ENCODE measurements at places on chromosomes 13 and 19.

- DNase-seq, result peak; percentile 79
Observed at GRCh38 chr13:95404141-95404882, 103.1 kb upstream of the ABCC4 start.

DNA sequence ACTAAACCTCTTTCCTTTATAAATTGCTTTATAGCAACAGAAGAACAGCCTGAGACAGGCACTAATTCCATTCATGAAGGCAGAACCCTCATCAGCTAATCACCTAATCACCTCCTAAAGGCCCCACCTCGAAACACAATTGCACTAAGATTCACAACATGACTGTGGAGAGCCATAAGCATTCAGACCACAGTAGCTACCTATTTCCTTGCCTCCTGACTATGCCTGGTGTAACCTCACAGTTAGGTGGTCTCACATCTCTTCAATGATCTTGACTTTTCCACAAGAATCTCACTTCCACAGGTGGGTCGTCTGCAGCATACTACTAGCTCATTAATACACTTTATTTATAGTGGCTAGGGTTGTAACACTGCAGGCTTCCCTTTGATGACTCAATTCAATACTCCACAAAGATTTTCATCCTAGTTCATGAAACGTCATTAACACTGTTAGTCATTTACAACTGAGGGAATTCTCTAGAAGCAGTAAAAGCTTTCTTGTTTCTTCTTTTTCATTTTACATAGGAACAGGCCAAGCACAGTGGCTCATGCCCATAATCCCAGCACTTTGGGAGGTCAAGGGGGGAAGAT, 27.1 kb downstream of the STK24 start:
- DNase-seq, result peak; percentile 65

GRCh38 chr19:30799865-30800755, 427.9 kb downstream of the ZNF536 start:
- DNase-seq, result no peak

DNA sequence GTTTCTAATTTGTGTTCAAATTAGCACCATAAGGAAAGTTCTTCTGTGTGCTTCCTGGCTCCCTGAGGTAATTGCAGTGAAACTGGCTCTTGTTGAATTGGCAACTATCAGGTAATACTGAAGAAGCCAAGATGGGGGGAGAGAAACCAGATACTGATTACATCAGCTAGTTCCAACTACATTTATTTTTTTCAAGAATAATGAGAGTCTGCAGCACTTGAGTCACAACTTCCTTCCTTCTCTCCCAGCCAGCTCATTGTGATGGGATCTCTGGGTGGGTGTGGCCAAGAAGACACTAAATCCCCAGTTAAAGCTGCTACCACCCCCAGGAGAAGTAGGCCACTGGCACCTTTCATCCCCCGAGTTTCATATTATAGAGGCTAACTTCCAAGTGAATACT, 100.7 kb upstream of the RXFP2 start:
- DNase-seq, result peak; percentile 16

- DNase-seq, result peak; percentile 98
Observed at GRCh38 chr13:31162151-31163008, 676 bp upstream of the HSPH1 start.

DNA sequence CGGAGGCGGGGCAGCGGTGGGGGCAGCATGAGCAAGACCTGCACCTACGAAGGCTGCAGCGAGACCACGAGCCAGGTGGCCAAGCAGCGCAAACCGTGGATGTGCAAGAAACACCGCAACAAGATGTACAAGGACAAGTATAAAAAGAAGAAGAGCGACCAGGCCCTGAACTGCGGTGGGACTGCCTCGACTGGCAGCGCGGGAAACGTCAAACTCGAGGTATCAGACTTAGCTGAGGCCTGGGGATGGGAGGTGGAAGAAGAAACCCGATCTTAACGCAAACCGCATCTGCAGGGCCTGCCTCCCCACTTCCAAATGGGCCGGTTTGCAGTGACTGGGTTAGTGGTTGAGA, 693 bp downstream of the RFXAP start:
- peak; percentile 35 for DNase-seq

- DNase-seq, result no peak
Observed at GRCh38 chr19:29492769-29493168, 33.0 kb upstream of the VSTM2B start.

DNA sequence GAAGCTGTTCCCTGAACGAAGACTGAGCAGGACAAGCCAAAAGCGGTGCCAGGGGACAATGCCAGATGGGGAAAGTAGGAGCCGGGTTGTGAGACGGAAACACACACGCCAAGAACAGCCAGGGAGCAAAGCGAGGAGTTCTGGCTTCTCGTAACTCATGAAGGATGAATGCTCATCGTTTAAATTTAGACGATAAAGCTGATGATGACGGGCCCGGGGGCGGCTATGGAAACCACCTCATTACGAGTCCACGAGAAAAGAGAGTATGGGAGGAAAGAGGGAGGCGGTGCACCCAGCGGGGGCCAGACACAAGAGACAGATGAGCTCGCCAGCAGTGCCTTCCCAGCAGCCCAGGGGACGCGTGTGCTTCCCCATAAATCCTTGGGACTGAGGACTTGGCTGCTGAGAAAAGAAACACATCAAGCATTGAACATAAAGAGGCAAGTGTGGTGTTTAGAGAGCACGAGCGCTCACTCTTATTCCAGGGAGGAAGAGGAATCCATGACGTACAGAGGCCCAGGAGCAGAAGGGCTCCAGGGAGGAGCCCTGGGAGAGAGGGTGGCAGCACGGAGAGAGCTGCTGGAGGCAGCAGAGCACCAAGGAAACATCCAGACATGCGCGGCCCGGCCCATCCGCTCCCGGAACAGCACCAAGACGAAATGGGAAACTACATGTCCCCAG, 70.7 kb downstream of the EPS15L1 start:
- DNase-seq, result no peak

DNA sequence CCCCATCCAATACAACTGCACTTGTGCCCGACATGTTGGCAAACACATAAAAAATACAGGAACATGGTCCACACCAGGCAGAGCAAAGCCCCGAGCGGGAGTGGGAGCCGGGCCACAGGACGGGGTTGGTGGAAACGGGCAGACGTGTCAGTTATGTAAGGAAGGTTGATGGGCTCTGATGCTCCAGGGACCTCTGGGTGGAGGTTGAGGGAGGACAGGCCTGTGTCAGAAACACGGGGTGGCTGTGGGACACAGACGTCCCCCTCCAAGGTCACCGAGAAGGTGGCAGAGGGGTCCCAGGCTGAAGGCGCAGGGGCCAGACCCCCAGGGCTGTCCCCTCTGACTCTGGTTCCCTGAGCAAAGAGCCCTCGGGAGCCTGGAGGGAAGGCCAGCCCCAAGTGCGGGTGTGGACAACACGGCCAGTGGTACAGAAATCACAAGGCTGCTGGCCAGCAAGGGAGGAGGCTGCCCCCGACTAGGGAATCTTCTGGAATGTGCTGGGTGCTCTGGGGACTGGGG, 31.4 kb upstream of the C13orf46 start:
- DNase-seq, result peak; percentile 13

DNA sequence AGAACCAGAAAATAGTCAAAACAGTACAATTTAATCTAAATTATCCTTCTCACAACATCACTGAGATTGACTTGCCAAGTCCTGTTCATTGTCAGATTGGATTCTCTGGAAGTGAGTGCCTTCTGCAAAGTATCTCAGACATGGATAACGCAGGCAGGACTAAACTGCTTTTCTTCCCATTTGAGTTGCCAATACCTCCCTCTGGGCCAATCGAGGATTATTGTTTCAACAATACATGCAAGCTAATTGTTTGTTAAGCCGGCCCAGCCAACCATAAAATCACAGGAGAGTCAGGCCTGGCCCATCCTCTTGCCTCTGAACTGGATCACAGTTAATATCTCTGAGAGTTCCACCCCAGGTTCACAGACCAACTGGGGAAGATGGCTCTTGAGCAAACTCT, 240.0 kb downstream of the ENOX1 start:
- DNase-seq, result no peak

- no peak for DNase-seq
Observed at GRCh38 chr19:45275370-45275971, 24.4 kb downstream of the MARK4 start.

- peak; percentile 86 for DNase-seq
Observed at GRCh38 chr19:11481534-11482383, 913 bp upstream of the ELAVL3 start.

GRCh38 chr19:35130761-35131720, 3.8 kb downstream of the LGI4 start:
- DNase-seq, result no peak

DNA sequence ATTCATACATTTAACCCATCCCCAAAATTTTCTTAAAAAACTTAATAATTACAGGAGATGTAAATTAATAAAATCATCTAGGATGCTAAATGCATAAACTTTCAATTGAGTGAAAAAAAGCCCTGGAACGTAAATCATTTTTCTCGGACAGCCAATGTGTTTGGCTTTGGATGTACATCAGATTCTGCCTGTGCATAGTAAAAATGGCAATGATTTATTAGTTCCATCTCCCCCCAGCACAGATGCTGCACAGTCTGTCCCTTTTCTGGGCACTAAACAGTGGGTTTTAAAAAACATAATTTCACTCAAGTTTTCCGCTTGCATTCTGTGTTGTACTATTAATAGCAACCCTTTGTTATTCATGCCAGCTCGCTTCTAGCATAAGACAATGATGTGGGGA, 147.7 kb downstream of the TM9SF2 start:
- DNase-seq, result no peak

DNA sequence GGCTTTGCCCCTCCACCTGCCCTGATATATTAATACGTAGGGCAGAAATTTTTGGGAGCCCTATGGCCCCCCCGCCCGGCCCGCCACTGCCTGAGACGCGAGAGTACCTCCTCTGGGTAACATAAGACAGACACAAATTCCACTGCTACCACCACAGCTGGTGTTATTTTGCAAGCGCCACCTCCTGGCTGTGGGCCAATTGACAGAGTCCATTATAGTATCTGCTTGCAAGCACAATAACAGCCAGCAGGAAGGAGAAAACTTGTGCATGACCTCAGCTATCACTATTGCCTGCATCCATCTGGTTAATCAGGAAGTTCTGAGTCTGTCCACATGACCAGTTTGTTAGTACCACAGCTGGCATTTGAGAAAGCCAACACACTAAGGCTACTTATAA, 25.3 kb upstream of the OR10H2 start:
- DNase-seq, result peak; percentile 57

- no peak for DNase-seq
Observed at GRCh38 chr13:33252135-33252534, 33.4 kb downstream of the STARD13 start.

GRCh38 chr19:40286235-40286970, 1.3 kb upstream of the AKT2 start:
- no peak for DNase-seq

- peak; percentile 85 for DNase-seq
Observed at GRCh38 chr19:6076675-6077463, 33.4 kb downstream of the RFX2 start.

GRCh38 chr13:46617229-46617721, 64.3 kb downstream of the LRCH1 start:
- DNase-seq, result peak; percentile 55

GRCh38 chr19:703651-704446, 4.9 kb upstream of the PALM start:
- DNase-seq, result peak; percentile 58

DNA sequence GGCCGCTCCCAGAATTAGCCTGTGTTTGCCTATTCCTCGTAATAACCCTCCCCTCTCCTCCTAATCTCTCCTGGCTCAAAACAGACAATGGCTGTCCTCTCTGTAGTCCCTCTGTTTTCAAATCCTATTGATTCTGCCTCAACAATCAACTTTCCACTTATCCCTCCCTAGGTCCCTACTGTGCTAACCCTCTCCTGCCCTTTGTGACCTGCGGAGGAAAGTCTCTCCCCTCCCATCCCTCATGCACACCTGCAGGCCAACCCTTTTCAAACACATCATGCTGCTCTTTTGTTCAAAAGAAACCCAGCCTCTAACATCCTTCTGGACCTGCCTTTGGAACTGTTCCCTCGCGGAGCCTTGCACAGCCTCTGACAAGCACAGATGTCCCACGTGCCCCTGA, 37.3 kb downstream of the CILP2 start:
- no peak for DNase-seq

- peak; percentile 10 for DNase-seq
Observed at GRCh38 chr13:73268306-73268705, 209.5 kb downstream of the KLF5 start.

DNA sequence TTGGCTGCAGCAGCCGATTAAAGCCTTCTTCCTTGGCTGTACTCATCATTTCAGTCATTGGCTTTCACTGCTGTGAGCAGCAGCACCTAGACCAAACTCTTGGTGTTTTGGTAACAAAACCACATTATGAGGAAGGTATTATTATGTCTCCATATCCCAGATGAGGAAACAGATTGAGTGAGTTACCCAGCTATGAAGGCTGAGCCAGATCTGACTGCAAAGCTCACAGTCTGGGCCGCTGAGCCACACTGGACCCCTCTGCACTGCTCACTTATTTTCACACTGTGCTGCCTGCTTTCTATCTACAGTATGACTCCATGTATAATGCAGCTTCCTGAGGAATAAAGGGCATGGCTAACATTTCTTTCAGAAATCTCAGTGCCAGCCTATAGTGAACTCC, 24.5 kb downstream of the CRYL1 start:
- no peak for DNase-seq

- DNase-seq, result no peak
Observed at GRCh38 chr13:47904891-47905290, 96.2 kb downstream of the SUCLA2 start.

DNA sequence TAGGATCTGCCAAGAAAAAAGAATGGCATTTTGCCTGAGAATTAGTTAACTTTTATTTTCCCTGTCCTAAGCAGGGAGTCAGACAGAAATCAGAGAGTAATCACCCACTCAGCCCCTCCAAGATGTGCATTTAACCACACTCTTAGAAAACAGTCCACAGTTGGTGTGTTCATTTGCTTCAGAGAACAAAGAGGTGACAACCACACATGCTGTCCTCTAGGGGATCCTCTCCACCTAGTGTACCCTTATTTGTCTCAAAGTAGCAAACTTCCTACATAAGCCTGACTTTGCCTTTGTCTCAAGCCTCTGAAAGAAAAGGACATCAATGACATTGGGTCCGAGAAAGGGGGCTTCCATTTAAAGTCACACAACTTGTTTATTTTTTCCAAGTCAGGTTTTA, 107.0 kb upstream of the RFC3 start:
- DNase-seq, result no peak

GRCh38 chr19:54430306-54431254, 15.3 kb downstream of the TTYH1 start:
- peak; percentile 49 for DNase-seq

DNA sequence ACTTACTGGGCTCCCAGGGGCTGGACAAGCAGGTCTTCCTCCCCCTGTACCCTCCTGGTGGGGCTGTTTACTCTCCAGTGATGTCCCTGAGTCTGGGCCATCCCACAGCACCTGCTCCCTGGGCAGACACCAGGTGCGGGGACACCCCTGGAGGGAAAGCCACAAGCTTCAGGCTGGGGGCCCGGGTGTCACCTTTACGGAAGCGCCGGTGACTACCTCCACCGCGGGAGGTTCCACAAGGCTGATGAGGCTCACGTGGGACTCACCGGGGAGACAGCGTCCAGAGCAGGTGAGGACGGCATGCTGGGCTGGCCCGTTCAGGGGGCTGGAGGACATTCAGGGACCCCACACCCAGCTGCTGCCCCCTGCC, 24.9 kb downstream of the NFILZ start:
- no peak for DNase-seq

- DNase-seq, result no peak
Observed at GRCh38 chr13:46799139-46799538, 2.2 kb upstream of the ESD start.

GRCh38 chr13:94261163-94261562, 218.3 kb downstream of the DCT start:
- no peak for DNase-seq

All from fibroblast of villous mesenchyme (primary cell).